ENCODE measurements at places on chromosomes 2 and 18.

- H3K36me3 ChIP-seq, result no peaks in the 10 kb centered on the region
- no peak overlapping the region for H3K27ac ChIP-seq
These were observed 143.6 kb upstream of the TCF4 start for GRCh38 chr18:55731594-55732042.

GRCh38 chr18:63306819-63307550, 12.6 kb downstream of the BCL2 start:
- H3K4me3 ChIP-seq, result no peak overlapping the region
- no peaks in the 10 kb centered on the region for H3K27me3 ChIP-seq
- H3K4me1 ChIP-seq, result no peaks in the 10 kb centered on the region
- no peaks in the 10 kb centered on the region for H3K36me3 ChIP-seq

DNA sequence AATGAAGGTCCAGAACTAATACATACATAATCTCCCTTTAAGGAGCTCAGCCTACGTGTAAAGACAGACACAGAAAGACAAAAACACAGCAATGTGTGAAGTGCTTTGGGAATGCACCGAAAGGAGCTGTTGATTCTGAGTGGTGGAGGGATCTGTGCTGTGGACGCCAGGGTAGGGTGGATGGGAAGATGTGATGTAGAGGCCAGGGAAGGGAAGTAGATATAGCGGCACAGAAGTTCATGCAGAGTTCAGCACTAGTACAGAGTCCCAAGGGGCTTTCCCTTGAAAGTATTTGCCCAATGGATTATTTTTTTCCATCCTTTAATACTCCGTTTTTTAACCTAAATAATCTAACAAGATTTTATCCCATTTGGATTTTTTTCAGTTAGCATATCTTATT, 32.1 kb upstream of the DOCK10 start:
- no peaks in the 10 kb centered on the region for H3K36me3 ChIP-seq
- H3K27me3 ChIP-seq, result no peaks in the 10 kb centered on the region
- H3K27ac ChIP-seq, result no peak overlapping the region
- no peak overlapping the region for H3K4me3 ChIP-seq
- no peak for DNase-seq

GRCh38 chr2:123514613-123515207, 510.4 kb upstream of the CNTNAP5 start:
- H3K4me1 ChIP-seq, result no peaks in the 10 kb centered on the region
- H3K36me3 ChIP-seq, result no peaks in the 10 kb centered on the region
- H3K27me3 ChIP-seq, result no peaks in the 10 kb centered on the region
- H3K4me3 ChIP-seq, result no peak overlapping the region
- no peak for DNase-seq
- H3K27ac ChIP-seq, result no peak overlapping the region

GRCh38 chr2:86764661-86765309, 25.9 kb downstream of the CD8A start:
- peak; percentile 28 for DNase-seq
- no peak overlapping the region for H3K27ac ChIP-seq
- 0 out of 2 replicates have a peak, but pooled peaks cover 3% of the 10 kb centered on the region for H3K4me1 ChIP-seq
- peaks cover 4% of the 10 kb centered on the region for H3K36me3 ChIP-seq

DNA sequence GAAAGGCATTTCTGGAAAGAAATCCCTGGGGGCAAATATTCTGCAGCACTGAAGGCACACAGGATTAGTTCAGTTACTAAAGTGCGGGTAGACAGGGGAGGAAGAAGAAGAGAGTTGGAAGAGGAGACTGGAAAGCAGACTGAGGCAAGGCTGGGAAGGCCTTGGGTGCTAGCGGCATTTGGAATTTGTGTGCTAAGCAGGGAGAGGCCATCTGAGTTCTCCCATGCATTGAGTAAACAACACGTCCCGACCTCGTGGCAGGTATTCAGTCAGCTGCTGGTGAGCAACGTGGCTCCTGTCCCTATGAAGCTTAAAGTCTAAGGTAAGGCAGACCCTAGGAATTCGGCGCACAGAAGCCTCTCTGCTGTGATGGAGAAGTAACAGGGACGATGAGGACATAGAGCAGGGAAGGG, 30.7 kb downstream of the ATP8B1 start:
- no peak overlapping the region for H3K4me3 ChIP-seq
- H3K27me3 ChIP-seq, result no peaks in the 10 kb centered on the region
- peaks cover 12% of the 10 kb centered on the region for H3K4me1 ChIP-seq

DNA sequence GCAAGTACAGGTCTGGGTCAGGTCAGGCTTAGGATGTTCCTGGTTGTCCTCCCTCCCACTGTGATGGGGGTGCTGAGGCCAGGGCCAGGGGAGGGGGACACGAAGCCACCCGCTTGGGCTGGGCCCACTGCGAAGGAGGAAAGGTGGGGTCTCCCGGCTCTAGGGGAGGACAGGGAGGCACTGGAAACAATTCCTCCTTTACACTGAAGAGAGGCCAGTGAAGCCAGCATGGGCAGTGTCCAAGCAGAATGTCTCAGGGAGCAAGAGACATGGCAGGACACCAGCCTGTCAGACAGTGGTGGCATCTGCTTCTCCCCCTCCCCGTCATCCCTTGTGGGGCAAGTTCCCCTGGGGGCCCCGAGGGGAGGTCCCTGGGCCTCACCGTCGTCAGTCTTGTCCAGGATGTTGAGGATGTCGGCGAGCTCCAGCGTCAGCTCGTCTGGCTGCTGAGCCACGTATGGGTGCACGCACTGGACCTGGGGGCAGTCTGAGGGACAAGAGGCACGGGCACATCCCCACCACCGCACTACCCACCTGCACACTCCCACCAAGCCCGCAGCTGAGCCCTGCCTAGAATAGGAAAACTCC, 10.8 kb downstream of the SNORC start:
- H3K4me1 ChIP-seq, result peaks cover 17% of the 10 kb centered on the region
- H3K36me3 ChIP-seq, result no peaks in the 10 kb centered on the region
- DNase-seq, result no peak
- H3K4me3 ChIP-seq, result no peak overlapping the region
- no peak overlapping the region for H3K27ac ChIP-seq
- no peaks in the 10 kb centered on the region for H3K27me3 ChIP-seq

Measured in Panc1 (cell line).